Hippocampal formation (tissue), 2 donors: ENCODE measurements at places on chromosomes 12 and 14.

GRCh38 chr12:62676521-62677307 is 210.1 kb downstream of the MON2 start:
- DNase-seq = no peak

DNA sequence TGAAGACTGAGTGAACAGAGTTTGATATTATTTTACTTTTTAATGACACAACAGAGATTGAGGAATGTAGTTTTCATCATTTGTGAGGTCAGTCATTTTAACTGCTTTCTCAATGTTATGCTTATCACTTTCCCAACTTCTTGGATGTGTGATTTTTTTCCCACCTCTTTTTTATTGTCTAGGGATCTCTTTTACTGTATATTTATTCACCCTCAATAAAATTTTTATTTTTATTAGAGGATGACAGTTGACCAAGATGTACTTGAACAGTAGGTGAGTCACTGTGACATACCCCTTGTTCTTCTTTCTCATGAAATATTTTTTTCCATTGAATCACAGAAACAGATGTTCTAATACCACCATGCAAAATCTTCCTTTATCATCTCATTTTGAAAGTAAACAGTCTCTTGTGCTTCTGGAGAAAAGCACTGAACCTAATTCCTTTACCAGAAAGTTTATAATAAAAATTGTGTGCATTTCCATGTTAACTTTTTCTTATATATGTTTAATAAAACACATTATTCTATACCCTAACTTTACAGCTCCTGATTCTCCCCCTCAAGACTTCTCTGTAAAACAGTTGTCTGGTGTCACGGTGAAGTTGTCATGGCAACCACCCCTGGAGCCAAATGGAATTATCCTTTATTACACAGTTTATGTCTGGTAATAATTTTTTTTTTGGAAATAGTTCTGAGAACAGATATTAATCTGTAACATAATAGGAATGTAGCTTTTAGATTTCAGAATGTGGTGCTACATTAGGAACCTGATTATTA is 65.9 kb downstream of the PTPRQ start:
- no peak for DNase-seq

- peak; percentile 11 for DNase-seq
Measured at GRCh38 chr14:61950340-61950739, 188.1 kb downstream of the SNAPC1 start.

DNA sequence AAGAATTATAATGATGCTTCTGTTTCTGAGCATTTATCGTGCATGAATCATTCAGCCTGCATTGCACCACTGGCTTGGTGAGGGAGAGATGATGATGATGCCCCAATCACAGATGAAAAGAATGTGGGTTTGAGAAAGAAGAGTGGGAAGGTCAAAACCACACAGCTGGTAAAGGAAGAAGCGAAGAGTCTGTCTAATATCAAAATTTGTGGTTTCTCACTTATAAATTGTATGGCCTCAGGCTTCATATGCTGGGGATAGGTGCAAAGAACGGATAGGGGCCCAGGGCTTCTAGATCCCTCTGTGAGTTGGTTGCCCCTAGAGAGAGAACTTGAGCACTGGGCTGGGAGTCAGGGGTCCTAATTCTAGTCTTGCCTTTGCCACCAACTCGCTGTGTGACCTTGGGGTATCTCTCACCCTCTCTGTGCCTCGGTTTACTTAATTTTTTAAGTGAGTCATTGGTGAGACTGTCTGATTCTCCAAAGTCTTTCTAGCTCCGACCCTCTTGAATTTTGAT is 2.2 kb downstream of the OASL start:
- DNase-seq = no peak

DNA sequence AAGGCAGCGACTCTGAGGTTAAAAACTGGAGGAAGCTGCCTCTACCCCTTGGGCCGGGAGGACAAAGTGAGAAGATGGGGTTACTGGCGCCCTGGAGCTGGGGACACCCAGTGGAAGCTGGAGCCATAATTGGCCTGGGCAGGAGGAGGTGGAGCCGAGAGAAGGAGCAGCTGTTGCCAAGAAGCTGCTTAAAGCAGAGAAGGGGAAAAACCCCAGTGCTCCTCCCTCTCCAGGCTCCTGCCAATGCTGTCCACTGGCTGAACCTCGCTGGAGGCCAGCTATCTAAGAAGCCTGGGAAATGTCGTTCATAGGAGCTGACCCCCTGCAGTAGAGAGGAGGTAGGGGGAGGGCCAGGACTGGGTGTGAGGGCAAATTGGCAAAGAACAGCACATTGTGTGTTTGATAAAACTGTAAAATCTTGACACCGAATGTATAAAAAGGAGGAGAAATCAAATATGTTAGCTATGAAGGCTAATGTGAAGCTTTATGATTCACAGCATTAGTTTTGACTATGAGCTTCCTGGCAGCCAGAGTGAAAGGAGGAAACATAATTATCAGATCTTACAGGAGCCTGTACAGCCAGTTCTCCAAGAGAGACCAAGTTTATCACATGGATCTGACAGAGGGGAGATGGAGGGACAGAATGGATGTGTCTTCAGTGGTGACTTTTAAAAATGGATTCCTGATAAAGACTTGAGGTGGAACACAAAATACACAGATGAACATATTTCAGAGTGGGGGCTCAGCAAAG is 9.5 kb downstream of the HHIPL1 start:
- peak; percentile 41 for DNase-seq

GRCh38 chr12:113931517-113931916 is 34.6 kb downstream of the RBM19 start:
- no peak for DNase-seq

DNA sequence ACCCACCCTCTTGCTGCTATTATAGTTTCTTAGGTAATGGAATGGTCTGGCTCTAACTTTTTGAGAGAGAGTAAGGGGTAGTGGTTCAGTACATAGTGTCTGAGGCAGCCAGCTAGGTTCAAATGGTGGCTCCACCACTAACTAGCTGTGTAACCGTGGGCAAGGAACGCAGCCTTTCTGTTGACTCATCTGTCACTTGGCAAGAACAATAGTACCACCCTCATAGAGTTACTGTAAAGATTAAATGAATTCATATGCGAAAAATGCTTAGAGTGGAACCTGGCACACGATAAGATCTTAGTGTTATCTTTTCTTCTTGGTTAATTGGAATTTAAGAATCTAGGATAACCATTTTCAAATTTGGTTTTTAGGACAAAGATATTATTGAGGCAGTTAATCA is 14.0 kb downstream of the CCDC62 start:
- no peak for DNase-seq

DNA sequence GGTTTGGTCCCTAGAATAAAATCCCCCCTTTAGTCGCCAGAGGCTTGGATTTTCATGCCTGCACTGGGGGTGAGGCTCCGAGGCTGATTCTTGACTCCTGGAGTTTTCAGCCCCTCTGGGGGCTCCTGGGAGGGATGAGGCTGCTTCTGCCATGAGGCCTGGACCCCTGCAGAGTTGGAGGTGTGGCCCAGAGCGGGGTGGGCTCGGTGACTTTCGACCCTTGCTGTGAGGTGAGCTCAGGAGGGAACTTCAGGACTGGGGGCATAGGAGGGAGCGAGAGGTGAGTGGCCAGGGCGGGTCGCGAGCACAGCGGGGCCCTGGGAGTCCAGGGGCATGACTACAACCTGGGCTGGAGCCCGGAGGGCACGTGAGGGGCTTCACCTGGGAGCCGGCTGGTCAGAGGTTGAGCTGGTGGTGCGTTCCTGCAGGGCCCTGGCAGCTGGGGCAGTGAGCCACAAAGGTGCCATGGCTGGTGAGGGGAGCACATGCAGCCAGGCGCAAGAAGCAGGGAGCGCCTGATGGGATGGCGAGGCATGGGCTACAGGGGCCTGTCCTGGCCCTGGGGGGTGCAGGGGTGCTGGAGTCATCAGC is 168.2 kb downstream of the KIF26A start:
- no peak for DNase-seq

GRCh38 chr14:65414961-65415589 is 2.5 kb downstream of the FUT8 start:
- DNase-seq = no peak

DNA sequence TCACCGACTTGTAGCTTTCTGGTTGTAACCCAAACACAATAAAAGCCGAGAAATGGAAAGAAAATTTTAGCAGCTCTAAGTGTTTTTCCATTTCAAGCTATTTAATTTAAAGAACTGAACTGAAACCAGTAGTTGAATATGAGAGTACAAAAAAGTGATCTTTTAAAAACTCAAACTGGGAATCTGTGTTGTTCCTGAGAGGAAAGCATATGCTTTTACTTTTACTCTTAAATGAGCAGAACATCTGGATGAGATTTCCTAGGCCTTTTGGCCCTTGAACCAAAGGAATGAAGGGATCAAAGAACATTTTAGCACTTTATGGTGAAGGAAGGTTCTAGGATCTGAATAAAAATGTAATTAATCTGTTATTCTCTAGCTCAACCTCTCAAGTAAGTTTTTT is 1.3 kb downstream of the KERA start:
- no peak for DNase-seq

DNA sequence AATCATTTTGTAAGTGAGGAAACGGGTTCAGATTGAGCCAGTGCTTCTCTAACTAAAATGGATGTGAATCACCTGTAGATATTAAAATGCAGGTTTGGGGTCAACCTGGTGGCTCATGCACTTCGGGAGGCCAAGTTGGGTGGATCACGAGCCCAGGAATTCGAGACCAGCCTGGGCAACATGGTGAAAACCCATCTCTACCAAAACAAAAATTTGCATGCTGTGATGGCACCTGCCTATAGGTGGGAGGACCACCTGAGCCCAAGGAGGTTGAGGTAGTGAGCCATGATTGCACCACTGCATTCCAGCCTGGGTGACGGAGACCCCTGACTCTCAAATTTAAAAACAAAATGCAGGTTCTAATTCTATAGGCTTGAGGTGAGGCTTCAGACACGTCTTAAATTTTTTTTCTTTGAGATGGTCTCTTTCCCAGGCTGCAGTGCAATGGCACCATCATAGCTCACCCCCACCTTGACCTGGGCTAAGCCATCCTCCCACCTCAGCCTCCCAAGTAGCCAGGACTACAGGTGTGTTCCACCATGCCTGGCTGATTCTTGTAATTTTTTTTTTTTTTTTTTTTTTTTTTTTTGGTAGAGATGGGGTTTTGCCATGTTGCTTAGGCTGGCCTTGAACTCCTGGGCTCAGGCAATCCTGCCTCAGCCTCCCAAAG is 9.0 kb downstream of the TUBA1C start:
- no peak for DNase-seq

DNA sequence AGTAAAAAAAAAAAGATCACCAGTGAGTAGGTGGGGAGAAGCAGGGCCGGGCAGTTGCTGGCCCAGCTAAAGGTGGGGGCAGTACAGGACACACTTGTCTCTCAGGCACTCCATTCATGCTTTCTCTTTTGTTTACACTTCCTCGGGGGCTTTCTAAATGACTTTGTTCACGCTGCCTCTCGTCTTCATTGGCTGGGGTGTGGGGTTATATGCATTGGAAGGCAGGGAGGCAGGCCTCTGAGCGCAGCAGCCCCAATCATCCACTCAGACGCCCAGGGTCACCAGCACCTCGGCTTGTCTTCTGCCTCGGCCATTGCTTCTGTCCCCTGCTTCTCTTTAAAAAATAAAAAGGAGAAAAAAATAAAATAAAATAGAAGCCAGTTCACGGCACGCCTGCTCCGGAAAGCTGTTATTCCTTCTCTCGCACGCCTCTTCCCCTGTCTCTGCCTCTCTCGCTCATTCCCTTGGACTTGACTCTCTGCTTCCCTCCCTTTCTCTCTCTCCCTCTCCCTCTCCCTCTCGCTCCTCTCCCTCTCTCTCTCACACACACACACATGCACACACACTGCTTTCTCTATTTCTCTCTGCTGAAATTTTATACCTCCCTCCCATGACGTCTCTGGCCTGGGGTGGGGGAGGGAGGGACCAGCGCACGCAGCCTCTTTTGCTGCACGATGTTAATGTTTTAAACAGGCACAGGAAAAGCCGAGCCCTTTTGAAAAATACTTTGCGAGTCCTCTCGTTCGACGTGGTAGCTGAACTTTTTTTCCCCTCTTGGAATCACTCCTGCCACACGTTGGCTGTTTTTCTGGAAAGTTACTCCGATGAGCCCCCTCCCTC is at the start of gene TGFB3:
Gene TGFB3 (minus strand): TSS at position 570 of the 840 bp plus-strand sequence. CDS start 1,102 bp downstream, outside the sequence.
- DNase-seq = peak; percentile 78

- no peak for DNase-seq
Measured at GRCh38 chr14:66008631-66009030, 477.5 kb upstream of the CCDC196 start.

DNA sequence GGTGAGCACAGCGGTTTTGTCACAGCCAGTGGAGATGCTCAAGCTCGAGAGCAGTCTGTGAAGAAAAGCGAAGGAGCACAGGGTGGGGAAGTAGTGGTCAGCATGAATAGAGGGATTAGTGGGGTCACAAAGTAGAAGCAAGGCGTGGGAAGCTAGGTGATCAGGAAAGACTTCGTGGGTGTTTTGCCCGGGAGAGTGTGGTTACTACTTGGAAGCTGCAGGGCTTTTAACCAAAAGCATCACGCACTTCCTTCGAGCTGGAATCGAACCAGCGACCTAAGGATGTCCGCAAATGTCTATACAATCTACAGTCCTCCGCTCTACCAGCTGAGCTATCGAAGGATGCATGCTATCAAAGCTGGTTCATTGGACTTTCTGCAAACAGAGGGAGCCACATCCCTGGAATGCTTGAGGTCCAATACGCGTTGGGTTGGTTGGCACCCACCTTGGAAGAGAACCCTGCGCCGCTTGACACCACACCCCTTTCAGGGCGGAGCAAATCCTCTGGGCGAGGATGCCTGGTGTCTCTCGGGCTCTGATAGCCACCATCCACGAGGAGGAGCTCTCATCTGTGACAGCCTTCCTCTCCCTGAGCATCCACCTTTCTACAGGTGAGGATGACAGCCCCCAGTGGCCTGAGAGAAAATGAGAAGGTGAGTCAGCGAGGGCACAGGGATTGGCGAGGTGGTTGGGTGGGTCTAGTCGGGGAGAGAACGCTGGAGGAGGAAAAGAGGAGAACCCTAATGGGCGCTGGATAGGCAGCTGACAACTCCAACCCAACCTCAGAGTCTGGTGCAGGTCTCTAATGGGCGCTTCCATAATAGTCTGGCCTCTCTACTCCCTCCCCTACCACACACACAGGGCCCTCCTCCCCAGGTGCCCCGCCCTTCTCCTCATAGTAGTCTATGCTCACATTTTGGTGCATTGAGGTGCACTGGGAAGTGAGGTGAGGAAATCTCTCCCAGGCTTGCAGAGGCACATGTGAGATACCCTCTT is 16.0 kb upstream of the OR6S1 start:
- no peak for DNase-seq

GRCh38 chr12:76871742-76872141 is 7.1 kb downstream of the CSRP2 start:
- DNase-seq = no peak
